ENCODE measurements at places on chromosomes 6 and 20. TPM values are rescaled to one million over a fixed set of nuclear protein-coding genes. Genes with fewer than 3 reads are reported as not detected.

NHSL1 gene
- 73.6 TPM for total RNA-seq

FGD2 gene
- not detected for total RNA-seq

SALL4 gene
- total RNA-seq: 20.5 TPM

CST4 gene
- total RNA-seq: not detected

TMEM200A gene
- total RNA-seq: 11.3 TPM

CST2 gene
- total RNA-seq: 1.2 TPM

GSTA2 gene
- not detected for total RNA-seq

SIRPB1 gene
- 0.93 TPM for total RNA-seq

DLK2 gene
- 4.7 TPM for total RNA-seq

OR2J3 gene
- total RNA-seq: not detected

UST gene
- 6.3 TPM for total RNA-seq

AARS2 gene
- total RNA-seq: 33.4 TPM

WFDC11 gene
- total RNA-seq: not detected

RAD21L1 gene
- total RNA-seq: not detected

PLEKHG1 gene
- total RNA-seq: 69.3 TPM

ADGRF5 gene
- not detected for total RNA-seq

GRCh38 chr20:19583532-19584175 is 174.4 kb upstream of the RIN2 start:
- peaks cover 60% of the 10 kb centered on the region for H3K27me3 ChIP-seq
- H3K27ac ChIP-seq: no peak overlapping the region
- H3K36me3 ChIP-seq: no peaks in the 10 kb centered on the region
- no peak overlapping the region for H3K4me3 ChIP-seq
- DNase-seq: peak; percentile 81
- peaks cover under 1% of the 10 kb centered on the region for H3K4me1 ChIP-seq

GRCh38 chr6:106886081-106886843 is 88.3 kb downstream of the CD24 start:
- H3K27me3 ChIP-seq: no peaks in the 10 kb centered on the region
- H3K36me3 ChIP-seq: no peaks in the 10 kb centered on the region
- DNase-seq: no peak

GRCh38 chr6:128179876-128180438 is 279.1 kb upstream of the THEMIS start:
- no peak overlapping the region for H3K4me3 ChIP-seq
- no peak for DNase-seq
- H3K27ac ChIP-seq: no peak overlapping the region
- no peaks in the 10 kb centered on the region for H3K27me3 ChIP-seq

DNA sequence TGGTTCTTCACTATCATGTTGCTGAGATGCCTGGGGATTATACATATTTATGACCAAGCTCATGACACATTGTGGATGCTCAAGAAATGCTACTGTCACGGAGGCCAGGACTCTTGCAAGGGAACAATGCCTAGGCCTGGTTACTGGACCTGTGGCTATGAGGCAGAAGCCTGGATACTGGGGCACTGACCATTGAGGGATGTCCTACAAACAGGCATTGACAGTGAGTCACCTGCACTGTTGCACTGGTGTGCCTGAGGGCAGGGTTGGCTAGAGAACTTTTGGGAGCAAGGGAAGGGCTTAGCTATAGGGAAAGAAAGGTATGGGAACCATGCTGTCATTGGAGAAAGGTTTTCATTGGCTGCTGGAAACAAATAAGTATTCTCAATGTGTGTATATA is 313.1 kb upstream of the SUPT3H start:
- H3K36me3 ChIP-seq: no peaks in the 10 kb centered on the region
- H3K27me3 ChIP-seq: peaks cover 4% of the 10 kb centered on the region
- no peaks in the 10 kb centered on the region for H3K4me1 ChIP-seq
- no peak overlapping the region for H3K27ac ChIP-seq
- H3K4me3 ChIP-seq: no peak overlapping the region

GRCh38 chr6:112188906-112189305 is 65.5 kb downstream of the LAMA4 start:
- H3K4me1 ChIP-seq: peaks cover 58% of the 10 kb centered on the region
- no peak for DNase-seq
- no peak overlapping the region for H3K4me3 ChIP-seq
- H3K27me3 ChIP-seq: no peaks in the 10 kb centered on the region
- H3K27ac ChIP-seq: peak overlapping the region; percentile 80
- H3K36me3 ChIP-seq: peaks cover 4% of the 10 kb centered on the region

DNA sequence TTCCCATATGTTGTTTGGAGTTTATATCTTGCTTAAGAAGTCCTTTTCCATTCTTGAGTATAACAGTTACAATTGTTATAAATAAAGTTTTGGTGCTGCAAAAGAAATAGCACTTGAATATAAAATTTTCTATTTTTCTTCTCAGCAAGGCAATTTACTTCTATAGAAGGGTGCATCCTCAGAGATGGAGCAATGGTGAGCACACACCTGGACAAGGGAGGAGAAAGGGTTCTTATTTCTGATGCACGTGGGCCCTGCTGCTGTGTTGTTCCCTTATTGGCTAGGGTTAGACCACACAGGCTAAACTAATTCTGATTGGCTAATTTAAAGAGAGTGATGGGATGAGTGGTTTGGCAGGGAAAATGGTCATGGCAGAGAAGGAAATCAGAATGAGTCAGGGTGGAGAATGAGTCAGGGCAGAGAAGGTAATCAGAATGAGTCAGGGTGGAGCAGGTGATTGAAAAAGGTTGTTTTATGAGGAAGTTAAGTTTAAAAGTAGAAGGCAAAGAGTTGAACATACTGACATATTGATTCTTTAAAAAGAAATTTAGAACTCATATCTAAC is 38.0 kb downstream of the CST8 start:
- DNase-seq: no peak
- no peaks in the 10 kb centered on the region for H3K36me3 ChIP-seq
- H3K4me3 ChIP-seq: no peak overlapping the region
- H3K27ac ChIP-seq: no peak overlapping the region

GRCh38 chr6:166523782-166524559 is 62.5 kb downstream of the RAMACL start:
- peaks cover 6% of the 10 kb centered on the region for H3K4me1 ChIP-seq
- no peak for DNase-seq
- peaks cover 15% of the 10 kb centered on the region for H3K36me3 ChIP-seq
- H3K27me3 ChIP-seq: no peaks in the 10 kb centered on the region
- H3K4me3 ChIP-seq: no peak overlapping the region

DNA sequence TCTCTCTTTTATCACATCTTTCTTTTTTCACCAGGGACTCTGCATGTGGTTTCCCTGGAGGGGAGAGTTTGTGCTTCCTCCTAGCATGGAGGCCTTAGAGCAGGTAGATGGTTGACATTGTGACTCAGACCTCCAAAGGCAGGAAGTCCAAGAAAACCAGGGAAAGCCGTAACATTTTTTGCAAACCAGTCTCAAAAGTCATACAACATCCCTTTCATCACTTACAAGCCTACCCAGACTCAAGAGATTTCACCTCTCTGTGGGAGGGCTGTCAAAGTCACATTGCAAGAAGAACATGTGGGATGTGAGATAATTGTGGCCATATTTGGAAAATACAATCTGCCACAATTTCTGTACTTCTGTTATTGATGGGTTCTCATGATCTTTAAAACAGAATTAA is 46.2 kb downstream of the SNRNP48 start:
- no peak for DNase-seq
- no peaks in the 10 kb centered on the region for H3K4me1 ChIP-seq
- H3K36me3 ChIP-seq: no peaks in the 10 kb centered on the region
- no peak overlapping the region for H3K27ac ChIP-seq
- no peak overlapping the region for H3K4me3 ChIP-seq
- H3K27me3 ChIP-seq: no peaks in the 10 kb centered on the region

DNA sequence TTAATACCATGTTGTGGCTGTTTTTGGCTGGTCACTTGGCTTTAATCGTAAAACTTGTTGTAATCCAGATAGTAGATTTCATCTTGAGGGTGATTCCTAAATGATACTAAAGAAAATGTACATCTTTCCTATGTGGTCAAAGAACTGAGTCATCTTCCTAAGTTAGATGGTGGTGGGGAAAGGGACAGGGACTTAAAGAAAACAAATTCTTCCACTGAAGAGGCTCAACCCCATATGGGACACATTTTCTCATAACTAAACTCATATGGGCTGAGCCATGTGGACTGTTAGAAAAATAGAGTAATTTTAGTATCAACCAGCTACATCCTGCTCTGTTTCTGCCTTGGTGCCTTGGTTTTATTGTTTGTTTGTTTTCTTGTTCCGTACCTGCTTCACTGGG is 155.8 kb downstream of the TSHZ2 start:
- no peak overlapping the region for H3K27ac ChIP-seq
- peaks cover 22% of the 10 kb centered on the region for H3K4me1 ChIP-seq
- H3K27me3 ChIP-seq: no peaks in the 10 kb centered on the region
- H3K4me3 ChIP-seq: no peak overlapping the region
- no peaks in the 10 kb centered on the region for H3K36me3 ChIP-seq

DNA sequence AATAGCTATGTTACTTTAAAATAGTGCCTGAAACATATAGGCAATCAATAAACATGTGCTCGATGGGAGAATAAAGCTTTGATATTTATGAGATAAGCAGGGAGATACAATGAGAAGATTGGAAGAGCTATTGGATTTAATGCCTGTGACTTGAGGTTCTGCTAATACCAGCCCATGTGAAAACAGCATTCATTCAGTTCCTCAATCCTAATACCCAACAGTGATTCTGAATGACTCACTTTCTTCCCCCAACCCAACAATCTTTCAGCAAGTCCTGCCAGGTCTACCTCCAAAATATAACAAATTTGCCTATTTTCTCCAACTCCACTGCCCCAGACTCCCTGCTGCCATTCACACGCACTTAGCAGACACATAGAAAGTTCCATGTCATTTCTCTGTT is 26.6 kb upstream of the KLHL31 start:
- H3K36me3 ChIP-seq: no peaks in the 10 kb centered on the region
- no peak overlapping the region for H3K27ac ChIP-seq
- H3K4me3 ChIP-seq: no peak overlapping the region
- H3K27me3 ChIP-seq: no peaks in the 10 kb centered on the region

GRCh38 chr20:23112595-23112994 is 26.5 kb upstream of the CD93 start:
- no peak overlapping the region for H3K27ac ChIP-seq
- no peaks in the 10 kb centered on the region for H3K36me3 ChIP-seq
- peaks cover 7% of the 10 kb centered on the region for H3K27me3 ChIP-seq
- no peak overlapping the region for H3K4me3 ChIP-seq
- DNase-seq: no peak

DNA sequence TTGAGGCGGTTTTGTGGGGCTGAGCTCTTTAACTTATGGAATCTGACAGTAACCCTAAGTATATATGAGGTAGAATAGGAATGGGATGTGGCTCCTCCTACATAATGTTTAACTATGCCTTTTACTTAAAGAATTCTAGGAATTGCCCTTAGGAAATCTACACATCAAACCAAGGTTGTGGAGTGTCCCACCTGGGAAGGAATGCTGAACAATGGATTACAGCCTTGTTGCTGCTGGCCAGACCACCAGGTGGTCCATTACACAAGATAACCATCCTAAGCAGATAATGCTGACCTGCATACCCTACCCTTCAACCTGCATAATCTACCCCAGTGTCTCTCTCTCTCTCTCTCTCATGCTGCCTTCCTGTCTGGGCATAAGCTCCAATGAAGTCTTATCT is 35.0 kb upstream of the SLC22A16 start:
- no peaks in the 10 kb centered on the region for H3K27me3 ChIP-seq
- no peaks in the 10 kb centered on the region for H3K36me3 ChIP-seq
- DNase-seq: no peak

DNA sequence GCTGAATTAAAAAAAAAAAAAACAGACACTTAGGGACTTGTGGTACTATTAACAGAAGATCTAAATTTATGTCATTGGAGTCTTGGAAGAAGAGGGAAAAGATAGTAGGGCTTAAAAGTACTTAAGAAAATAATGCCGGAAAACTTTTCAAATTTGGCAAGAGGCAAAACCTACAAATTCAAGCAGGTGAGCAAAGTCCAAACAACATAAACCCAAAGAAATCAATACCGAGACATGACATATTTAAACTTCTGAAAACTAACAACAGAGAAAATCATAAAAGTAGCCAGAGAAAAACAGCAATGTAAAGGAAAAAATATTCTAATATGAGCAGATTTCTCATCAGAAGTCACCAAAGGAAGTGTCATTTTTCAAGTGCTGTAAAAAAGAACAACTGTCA is 44.4 kb downstream of the EPM2A start:
- H3K4me3 ChIP-seq: no peak overlapping the region
- H3K36me3 ChIP-seq: peaks cover 4% of the 10 kb centered on the region
- no peak for DNase-seq
- no peak overlapping the region for H3K27ac ChIP-seq
- no peaks in the 10 kb centered on the region for H3K27me3 ChIP-seq
- peaks cover 13% of the 10 kb centered on the region for H3K4me1 ChIP-seq

- DNase-seq: no peak
- H3K27ac ChIP-seq: no peak overlapping the region
- no peak overlapping the region for H3K4me3 ChIP-seq
- no peaks in the 10 kb centered on the region for H3K36me3 ChIP-seq
- H3K4me1 ChIP-seq: no peaks in the 10 kb centered on the region
These were observed 30.9 kb downstream of the MKKS start for GRCh38 chr20:10402938-10403608.

DNA sequence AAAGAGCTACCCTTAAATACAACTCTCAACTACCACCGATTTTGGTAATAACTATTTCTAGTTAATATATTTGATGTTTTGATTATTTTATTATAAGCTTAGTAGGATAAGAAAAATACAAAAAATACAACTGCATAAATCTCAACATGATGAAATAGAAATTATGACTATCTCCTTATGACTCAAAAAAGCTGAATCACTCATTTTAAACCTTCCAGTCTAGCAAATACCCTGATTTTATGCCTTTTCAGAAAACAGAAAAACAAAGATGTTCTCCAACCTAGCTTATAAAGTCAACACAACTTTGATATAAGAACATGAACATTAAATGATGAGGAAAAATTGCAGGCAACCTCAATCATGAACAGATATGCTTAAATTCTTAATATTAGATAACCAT is 40.2 kb upstream of the DSE start:
- peaks cover 23% of the 10 kb centered on the region for H3K4me1 ChIP-seq
- peaks cover 2% of the 10 kb centered on the region for H3K36me3 ChIP-seq
- no peak for DNase-seq
- no peaks in the 10 kb centered on the region for H3K27me3 ChIP-seq

- H3K4me3 ChIP-seq: peak overlapping the region; percentile 78
- peak overlapping the region; percentile 69 for H3K27ac ChIP-seq
- no peaks in the 10 kb centered on the region for H3K27me3 ChIP-seq
- no peak for DNase-seq
- H3K36me3 ChIP-seq: peaks cover 2% of the 10 kb centered on the region
These were observed 862 bp downstream of the UCKL1 start for GRCh38 chr20:63955281-63955826.

DNA sequence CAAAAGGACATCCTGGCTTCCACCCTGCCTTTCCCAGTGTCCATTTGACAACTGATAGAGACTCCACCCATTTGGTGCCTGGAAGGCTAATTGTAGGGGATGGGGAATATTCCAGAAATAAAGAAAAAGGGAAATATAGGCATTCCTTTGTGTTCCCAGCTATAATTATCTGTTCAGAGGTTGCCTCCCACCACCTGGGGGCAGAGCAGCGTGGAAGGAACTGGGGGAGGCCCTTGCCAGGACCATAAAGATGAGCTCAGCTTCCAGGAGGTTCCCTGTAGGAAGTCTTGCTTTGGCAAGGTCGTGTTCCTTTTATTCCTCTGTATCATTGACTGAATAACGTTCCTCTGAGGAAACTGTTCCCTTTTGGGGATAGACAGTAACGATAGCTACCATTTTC is 214.7 kb downstream of the TFAP2C start:
- H3K4me1 ChIP-seq: peaks cover 15% of the 10 kb centered on the region
- peaks cover 27% of the 10 kb centered on the region for H3K27me3 ChIP-seq

All from mesothelial cell of epicardium (in vitro differentiated cells).